ENCODE measurements at places on chromosomes 4 and X. TPM values are rescaled to one million over a fixed set of nuclear protein-coding genes. Genes with fewer than 3 reads are reported as not detected.

The ADH7 gene
- not detected for total RNA-seq

The MANBA gene
- 41.4 TPM for total RNA-seq

The PPARGC1A gene
- total RNA-seq = 2.6 TPM

The ENOPH1 gene
- 17.1 TPM for total RNA-seq

The FAT1 gene
- 106 TPM for total RNA-seq

The COL4A6 gene
- total RNA-seq = 2.7 TPM

The VCX2 gene
- not detected for total RNA-seq

The RNF128 gene
- not detected for total RNA-seq

The SASH3 gene
- total RNA-seq = 12.7 TPM

The MAGEA1 gene
- not detected for total RNA-seq

The CT45A1 gene
- not detected for total RNA-seq

The TMEM156 gene
- total RNA-seq = 0.52 TPM

The GRK4 gene
- total RNA-seq = 3.6 TPM

The ZDHHC15 gene
- 4.8 TPM for total RNA-seq

The MAGEA9B gene
- total RNA-seq = not detected

- DNase-seq = no peak
Measured at GRCh38 chrX:103800318-103800717, 23.7 kb downstream of the PLP1 start.

GRCh38 chr4:129167640-129168260 is 71.8 kb downstream of the C4orf33 start:
- DNase-seq = no peak

GRCh38 chr4:55251342-55251741 is 94.7 kb upstream of the SRD5A3 start:
- DNase-seq = no peak

GRCh38 chr4:144611850-144612249 is 34.1 kb upstream of the HHIP start:
- DNase-seq = no peak

DNA sequence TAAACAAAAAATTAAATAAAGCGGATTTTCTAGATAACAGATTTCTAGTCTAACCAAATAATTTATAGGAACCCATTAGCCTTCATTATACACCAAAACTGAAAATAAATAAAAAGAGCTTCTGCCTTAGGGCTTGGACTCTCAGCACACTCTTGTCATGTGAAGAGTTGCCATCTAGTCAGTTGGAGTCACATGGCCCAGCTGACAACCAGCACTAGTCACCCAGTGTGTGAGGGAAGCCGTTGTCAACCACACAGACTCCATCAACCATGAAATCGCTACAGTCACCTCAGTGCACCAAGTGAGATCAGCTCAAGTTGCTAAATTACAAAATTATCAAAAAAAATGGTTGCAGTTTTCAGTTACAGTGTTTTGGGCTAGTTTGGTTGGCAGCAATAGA is 470.0 kb downstream of the GASK1B start:
- DNase-seq = no peak

DNA sequence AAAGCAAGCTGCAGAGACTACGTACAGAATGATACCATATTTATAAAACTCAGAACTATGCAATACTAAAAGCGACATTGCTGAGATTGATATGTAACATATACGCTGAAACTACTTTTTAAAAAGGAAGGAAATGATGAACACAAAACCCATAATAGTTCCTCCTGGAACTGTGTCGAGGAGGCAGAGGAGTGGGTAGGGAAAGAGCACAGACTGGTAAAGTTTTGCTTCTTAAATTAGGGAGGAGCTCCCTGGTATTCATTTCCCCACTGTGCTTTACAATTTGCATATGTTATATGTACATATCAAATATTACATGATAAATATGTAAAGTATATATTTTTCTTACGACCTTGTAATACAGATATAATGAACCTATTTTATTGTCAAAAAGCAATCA is 13.9 kb downstream of the UFSP2 start:
- DNase-seq = no peak

DNA sequence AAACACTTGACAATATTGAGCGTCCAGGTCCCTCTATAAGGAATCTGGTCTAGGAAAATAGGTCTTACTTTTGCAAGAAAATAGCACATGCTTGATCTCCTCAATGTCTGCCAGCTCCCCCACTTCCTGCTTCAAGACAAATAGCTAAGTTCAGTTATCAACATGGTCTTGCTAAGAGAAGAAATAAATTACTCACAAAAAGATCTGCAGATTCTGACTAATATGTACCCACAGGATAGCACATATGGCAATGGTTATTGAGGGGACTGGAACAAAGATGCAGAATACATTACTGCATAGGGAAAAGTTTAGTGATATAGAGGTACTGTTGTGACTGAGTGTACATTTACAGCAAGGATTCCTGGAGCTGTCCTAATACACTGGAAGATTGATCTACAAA is 457.5 kb upstream of the GRID2 start:
- no peak for DNase-seq

DNA sequence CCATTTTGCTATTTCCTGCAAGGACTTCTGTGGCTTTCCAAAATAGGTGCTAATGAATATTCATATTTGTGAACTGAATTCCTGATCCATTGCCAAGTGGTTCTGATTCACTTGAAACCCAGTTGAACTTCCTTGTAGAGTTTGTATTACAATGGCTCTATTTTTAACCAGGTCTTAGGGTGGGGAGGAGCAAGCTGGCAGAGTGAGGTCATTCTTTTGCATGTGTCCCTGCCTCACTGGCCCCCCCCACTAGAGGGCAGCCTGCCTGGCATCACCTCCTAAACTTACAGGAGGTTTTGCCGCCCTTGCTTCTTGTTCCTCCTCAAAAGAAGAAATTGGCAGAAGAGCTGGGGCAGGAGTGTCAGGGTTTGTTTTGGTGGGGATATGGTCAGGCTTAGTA is 10.5 kb downstream of the PTTG2 start:
- peak; percentile 91 for DNase-seq

- no peak for DNase-seq
Measured at GRCh38 chr4:5785806-5786680, 75.0 kb downstream of the EVC start.

GRCh38 chrX:367349-367748 is 19.4 kb downstream of the PPP2R3B start:
- DNase-seq = peak; percentile 13

DNA sequence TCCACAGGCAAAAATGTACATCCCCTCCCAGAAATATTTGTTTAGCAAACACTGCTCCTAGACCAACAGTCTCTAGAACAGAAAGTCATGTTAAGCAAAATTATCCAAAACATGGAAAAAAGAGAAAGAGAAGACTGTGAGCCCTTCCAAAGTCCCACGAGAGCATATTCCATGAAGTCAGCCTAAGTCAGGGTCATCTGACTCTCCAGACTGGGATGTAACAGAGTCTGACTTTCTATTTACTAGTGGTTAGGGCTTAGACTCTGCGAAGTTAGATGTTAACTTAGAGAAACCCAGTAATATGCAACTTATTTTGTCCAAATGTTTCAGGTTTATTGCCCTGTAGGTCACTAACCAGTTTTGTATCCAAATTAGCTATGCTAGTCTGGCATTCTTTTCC is 102.3 kb downstream of the MID1 start:
- no peak for DNase-seq

GRCh38 chr4:107888237-107888636 is 43.1 kb upstream of the CYP2U1 start:
- DNase-seq = no peak

All from aorta (tissue), 5 donors.